ENCODE measurements at places on chromosomes 1 and 21.

- no peak for DNase-seq
These were observed 3.2 kb downstream of the NRDC start for GRCh38 chr1:51875291-51875772.

DNA sequence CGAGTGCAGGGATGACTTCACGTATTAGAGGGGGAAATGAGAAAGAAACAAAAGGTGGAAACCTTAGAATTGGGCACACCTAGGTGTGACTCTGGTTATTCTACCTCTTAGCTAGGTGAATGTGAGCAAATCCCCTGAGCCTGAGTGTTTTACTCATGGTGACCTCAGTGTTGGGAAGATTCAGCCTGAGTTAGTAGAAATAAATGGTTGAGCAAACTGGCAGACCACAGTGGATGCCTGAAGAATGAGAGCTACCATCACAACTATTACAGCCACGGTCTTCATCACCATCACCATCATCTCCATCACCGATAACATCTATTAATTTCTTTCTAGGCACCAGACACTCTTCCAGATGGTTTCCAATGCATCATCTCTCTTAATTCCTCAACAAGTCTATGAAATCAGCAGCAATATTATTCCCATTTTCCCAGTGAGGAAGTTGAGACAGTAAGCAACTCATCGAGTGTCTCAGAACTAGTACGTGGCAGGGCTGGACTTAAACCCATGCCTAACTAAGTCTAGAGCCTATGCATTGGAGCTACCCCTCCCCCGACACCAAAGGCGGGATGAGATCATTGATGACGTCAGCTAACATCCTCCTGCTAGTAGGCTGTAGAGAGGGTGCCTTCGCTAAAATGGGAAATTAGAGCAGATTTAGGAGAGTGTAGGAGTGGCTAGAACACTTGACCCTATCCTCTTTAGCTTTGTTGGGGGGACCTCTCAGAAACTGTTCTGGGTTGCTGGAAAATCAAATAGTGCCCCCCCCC, 7.9 kb upstream of the KAZN start:
- DNase-seq, result no peak

- no peak for DNase-seq
These were observed 143.6 kb downstream of the EDEM3 start for GRCh38 chr1:184610876-184611595.

DNA sequence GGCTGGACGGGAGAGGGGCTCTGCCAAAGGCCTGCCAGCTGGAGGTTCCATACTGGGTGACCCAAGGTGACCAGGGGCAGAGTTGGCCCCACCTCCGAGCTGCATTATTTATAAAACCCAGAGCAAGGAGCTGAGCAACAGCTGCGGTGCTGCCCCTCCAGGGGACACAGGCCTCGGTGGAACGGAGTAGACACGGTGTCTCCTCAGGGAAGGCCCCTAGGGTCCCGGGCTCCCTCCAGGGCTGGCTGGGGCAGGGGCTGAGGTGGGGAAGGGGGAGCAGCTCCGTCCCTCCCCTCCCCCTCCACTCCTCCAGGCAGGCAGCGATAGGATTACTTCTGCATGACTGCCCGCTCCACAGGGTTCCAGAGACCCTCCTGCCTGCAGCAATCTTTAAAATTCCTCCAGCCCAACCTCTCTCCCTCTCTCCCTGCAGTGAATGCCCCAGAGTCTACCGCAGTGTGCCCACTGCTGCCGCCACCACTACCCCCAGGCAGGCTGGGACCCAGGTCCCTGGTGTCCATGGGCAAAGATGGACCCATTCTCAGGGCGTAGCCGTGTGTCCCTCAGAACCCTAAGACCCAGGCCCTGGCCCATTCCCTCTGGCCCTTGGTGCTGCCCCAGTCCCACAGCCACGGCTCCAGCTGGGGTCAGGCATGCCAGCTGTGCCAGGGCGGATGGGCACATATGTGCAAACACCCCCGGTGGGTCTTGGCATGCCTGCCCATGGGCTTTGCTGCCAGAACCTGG, 10.8 kb downstream of the AHDC1 start:
- no peak for DNase-seq

- no peak for DNase-seq
These were observed 68.0 kb downstream of the RUNX3 start for GRCh38 chr1:24861821-24862727.

GRCh38 chr21:29316029-29316742, 17.5 kb downstream of the BACH1 start:
- no peak for DNase-seq

DNA sequence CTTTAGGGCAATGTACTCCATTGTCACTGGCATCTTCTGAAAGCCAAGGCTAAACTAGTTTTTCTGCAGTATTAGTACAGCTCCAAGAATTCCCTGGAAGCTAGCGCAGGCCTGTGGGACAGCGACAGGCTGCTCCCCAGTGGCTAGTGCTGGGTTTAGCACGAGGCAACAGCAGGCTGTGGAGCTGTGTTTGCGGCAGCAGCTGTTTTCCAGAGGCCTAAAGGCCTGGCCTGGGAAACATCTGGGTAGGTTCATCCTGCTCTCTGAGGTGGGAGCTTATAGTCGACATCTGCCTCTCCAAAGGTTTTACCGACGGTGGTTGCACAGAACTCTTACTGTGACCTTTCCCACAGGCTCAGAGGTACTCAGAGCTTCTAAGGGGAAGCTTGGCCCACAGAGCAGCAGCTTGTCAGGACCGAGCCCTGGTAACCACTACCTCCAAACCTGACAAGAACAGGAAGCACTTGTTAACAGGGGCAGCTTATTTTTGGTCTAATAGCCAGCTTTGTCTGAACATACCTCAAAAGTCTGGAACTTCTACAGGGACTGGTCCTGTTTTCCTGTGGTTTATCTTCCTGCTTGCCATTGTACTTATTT, 17.2 kb downstream of the CC2D1B start:
- no peak for DNase-seq
